ENCODE measurements at places on chromosomes 1 and 21.

GRCh38 chr1:9078015-9078751 is 8.7 kb upstream of the SLC2A5 start:
- no peak for DNase-seq

DNA sequence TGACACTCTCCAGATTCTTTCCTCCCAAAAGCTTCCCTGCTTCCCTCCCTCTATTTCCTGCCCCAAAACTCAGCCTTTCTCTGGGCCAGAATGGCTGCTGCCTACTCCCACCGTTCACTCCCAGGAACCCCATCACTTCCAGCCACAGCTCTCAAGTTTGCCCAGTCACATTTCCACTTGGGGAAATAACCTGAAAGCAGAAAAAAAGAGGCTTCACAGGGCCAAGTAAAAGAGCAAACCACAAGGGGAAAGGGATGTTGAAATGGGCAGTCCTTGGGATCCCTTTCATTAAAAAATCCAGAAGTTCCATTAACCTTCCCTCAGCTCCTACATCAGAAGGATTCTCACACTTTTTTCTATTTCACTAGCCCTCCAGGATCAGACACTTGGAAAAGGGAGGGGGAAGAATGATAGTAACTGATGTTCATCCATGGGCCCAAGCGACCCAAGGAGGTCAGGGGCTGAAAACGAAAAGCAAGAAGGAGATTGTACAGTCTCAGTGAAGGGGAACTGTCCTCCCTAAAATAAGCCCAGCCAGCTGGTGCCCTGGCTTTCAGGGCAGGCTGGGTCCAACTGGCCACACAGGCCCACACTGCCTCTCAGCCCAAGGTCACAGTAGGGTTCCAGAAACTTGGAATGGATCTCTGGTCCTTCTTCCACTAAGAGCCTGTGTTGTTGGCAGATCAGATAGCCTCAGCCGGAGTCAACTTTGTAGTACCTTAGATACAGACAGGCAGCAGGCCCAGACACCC is 49.7 kb downstream of the DMAP1 start:
- no peak for DNase-seq

DNA sequence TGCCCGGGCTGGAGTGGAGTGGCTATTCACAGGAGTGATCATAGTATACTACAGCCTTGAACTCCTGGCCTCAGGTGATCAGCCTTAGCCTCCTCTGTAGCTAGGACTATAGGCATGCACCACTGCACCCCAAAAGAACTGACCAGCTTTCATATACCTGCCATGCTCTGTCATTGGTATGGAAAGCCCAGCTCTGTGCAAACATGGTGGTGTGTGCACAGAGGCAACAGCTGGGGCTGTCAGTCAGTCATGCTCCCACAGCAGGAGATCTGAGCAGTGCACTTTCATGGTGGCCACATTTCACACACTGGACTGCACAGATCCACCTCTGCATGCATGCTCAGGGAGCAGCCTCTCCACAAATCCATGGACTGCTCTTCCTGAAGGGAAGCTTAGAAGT is 8.8 kb upstream of the JAK1 start:
- no peak for DNase-seq

DNA sequence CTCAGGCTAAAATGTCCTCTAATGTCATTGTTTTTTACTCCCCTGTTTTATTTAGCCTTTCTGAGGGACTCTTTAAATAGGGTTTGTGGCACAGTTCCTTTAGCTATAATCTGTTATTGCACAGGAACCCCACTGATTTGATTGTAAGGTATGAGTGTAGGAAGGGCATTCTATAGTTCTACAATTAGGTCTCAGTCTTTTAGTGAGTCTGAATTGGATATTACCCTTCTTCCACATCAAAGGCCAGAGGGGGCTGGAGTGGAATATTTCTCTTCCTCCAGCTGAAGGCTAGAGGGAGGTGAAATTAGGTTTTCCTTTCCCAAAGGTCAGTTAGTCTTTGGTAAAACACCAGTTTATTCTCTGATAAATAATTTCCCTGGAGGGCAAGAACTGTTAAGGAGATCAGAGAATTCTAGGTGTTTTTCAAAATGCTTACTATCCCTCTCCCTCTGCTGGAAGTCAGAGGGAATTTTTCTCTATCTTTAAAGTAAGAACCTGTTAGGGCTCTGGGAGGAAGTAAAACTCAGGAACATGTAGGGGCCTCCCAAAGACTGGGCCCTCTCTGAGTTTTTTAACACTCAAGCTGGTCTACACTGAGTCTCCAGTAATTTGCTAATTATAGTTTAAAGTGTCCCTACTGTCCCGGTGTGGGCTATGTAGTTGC is 176.3 kb upstream of the ZNHIT6 start:
- DNase-seq = no peak

DNA sequence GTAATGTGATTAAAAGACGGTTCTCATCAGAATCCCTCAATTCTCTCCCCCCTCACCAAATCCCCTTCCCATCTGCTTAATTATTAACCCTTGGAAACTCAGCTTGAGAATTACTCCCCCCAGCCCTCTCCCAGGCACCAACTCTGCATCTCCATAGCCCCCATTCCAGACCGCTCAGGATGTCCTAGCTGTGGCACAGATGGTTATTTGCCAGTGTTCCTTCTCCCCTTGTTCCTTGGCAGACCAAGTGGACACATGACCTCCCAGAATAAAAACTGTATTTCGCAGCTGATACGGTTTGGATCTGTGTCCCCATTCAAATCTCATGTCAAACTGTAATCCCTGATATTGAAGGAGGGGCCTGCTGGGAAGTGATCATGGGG is 14.6 kb downstream of the HENMT1 start:
- DNase-seq = no peak

DNA sequence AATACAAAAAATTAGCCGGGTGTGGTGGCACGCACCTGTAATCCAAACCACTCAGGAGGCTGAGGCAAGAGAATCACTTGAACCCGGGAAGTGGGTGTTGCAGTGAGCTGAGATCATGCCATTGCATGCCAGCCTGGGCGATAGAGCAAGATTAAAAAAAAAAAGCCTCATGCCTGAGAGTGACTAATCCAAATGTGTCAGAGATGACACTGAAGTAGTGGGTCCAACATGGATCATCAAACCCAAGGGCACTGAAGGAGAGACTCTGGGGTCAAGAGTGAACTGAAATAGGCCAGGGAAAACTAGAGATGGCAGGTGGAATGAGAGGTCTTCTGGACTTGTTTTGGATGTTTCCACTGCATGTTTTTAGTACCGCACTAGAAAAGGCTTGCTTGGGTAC is 10.2 kb upstream of the CACHD1 start:
- DNase-seq = no peak

DNA sequence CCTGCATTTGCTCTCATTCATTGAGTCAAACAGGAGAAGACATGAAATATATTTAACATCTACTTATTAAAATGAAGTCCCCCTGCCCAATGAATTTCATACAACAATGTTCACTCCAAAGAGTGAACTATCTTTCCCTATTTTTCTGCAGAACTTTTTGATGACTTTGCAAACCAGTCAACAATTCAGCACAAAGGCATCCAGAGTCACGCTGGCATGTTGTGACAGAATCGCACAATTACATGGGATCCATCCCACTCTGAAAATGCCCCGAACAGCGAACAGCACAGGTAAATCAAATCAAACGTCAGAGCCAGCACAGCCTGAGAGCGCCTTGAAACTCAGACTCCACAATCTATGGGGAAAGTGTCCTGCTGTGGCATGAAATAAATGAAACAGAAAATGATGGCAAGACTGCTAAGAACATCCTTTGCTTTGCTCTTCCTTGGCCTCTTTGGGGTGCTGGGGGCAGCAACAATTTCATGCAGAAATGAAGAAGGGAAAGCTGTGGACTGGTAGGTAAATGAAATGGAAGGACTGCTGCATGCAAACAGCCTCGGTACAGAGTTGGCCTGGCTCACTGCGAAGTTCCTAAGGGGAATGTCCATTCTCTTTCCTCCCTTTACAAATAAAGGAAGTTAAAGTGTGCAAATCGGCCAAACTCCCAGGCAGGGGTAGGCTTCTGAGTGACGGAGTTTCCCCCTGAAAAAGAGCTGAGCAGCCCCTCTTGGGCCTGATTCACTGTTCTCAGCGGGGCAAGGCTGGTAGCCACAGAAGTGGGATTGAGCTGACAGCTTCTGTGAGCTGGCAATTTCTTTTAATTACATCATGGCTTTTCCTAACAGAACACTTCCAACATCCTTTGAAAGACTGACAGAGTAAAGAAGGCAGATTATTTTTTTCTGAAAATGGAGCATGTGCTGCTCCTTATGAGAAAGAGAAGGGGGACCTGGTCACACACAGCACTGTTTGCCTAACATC is at the start of gene DNASE2B:
Gene DNASE2B, plus strand, starts transcription at position 310 of the 981 bp plus-strand sequence. Its CDS starts 81 bp downstream, at position 391.
- no peak for DNase-seq

Data from stimulated activated CD8-positive, alpha-beta memory T cell treated with anti-CD3 and anti-CD28 coated beads, Interleukin-4, amount 100 ng/mL, for 4 hours (primary cell).